Left lobe of liver (tissue), 2 donors: ENCODE measurements at places on chromosomes 2 and 18. TPM values are rescaled to one million over a fixed set of nuclear protein-coding genes. Genes with fewer than 3 reads are reported as not detected.

ALK gene
- not detected for total RNA-seq

MTLN gene
- 40.8 TPM for total RNA-seq

PID1 gene
- 83.3 TPM for total RNA-seq

NAT8 gene
- 26.3 TPM for total RNA-seq

PDE6D gene
- total RNA-seq, result 7.5 TPM

HAAO gene
- total RNA-seq, result 188 TPM

SAG gene
- total RNA-seq, result not detected

IL36B gene
- total RNA-seq, result not detected

TANC1 gene
- total RNA-seq, result 5.0 TPM

FARP2 gene
- 27.6 TPM for total RNA-seq

SULT1C4 gene
- total RNA-seq, result 1.7 TPM

STK17B gene
- total RNA-seq, result 1.5 TPM

RAB12 gene
- 16.8 TPM for total RNA-seq

GPR17 gene
- not detected for total RNA-seq

RTP5 gene
- not detected for total RNA-seq

SERPINB10 gene
- total RNA-seq, result not detected

UXS1 gene
- 7.5 TPM for total RNA-seq

CNDP1 gene
- total RNA-seq, result 66.3 TPM

ARHGEF4 gene
- 1.3 TPM for total RNA-seq

SLC5A7 gene
- total RNA-seq, result not detected

TXNDC2 gene
- not detected for total RNA-seq

TUBA4B gene
- total RNA-seq, result not detected

INHBB gene
- total RNA-seq, result 6.3 TPM

TUBA3E gene
- not detected for total RNA-seq

LYPD6B gene
- total RNA-seq, result not detected

HOXD3 gene
- total RNA-seq, result not detected

LYPD1 gene
- 0.40 TPM for total RNA-seq

UNC80 gene
- total RNA-seq, result not detected

ACADL gene
- total RNA-seq, result 26.8 TPM

NFU1 gene
- 12.0 TPM for total RNA-seq

UCN gene
- 2.2 TPM for total RNA-seq
